ENCODE measurements at places on chromosomes 7 and 10.

DNA sequence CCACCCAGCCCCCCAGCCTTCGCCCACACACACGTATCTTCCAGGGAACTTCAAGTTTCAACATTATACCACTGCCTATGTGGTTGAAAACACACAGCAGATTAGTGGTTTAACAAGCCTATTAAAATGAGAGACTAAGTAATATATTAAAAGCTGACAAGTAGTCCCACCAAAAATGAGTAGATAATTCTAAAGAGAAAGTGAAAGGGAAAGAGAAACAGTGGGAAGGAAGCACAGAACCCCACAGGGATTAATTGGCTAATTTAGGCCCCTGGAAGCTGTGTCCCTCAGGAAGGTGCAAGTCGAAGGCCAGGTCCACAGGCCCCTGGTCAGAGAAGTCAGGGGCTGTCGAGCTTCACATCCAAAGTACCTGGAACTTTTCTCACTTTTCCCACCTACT is 210.5 kb upstream of the YAE1 start:
- DNase-seq, result no peak

GRCh38 chr7:80488406-80488805 is 23.5 kb downstream of the GNAT3 start:
- no peak for DNase-seq

DNA sequence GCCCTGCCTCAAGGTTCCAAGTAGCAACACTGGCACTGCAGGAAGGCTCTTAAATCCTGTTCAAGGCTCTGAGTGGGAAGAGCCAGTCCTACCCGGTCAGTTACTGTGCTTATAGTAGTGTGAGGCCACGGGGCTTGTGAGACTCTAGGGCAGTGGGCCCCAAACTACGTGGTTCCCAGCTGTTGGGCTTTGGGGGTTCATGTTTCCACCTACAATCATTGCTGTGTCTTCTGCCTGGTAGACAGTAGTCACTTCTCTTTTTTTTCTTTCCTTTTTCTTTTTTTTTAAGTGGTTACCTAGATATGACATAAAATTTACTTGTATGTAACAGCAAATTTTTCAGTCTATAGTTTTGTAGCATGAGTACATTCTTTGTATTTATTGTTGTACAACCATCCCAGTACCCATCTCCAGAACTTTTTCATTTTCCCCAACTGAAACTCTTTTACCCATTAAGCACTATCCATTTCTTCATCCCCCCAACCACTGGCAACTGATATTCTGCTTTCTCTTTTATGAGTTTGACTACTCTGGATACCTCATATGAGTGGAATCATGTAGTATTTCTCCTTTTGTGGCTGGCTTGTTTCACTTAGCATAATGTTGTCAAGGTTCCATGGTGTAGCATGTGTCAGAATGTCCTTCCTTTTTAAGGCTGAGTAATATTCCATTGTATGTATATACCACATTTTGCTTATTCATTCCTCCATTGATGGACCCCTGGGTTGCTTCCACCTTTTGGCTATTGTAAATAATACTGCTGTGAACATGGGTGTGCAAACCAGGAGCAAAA is 7.7 kb downstream of the UBTD1 start:
- DNase-seq, result no peak

- no peak for DNase-seq
These were observed 69.9 kb upstream of the FGL2 start for GRCh38 chr7:77269360-77270093.

DNA sequence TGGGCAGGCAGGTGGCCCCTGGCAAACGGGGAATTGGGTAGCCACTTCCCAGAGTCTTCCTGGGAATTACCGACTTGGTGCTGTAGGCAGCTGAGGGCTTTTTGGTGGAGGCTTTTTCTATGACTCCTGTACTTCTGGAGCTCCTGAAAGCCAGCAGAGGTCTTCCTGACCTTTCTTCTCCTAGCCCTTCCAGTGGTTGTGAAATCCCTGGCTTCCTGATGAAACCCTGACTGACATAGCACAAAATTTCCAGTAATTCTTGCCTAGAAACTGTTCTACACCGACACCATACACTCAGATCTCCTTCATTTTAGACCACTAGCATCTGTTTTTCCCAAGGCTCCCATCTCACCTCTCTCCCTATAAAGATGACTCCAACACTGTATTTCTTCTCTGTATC is 120.2 kb downstream of the STRA8 start:
- DNase-seq, result no peak

- no peak for DNase-seq
These were observed 60.4 kb downstream of the FOXI2 start for GRCh38 chr10:127797339-127797738.

DNA sequence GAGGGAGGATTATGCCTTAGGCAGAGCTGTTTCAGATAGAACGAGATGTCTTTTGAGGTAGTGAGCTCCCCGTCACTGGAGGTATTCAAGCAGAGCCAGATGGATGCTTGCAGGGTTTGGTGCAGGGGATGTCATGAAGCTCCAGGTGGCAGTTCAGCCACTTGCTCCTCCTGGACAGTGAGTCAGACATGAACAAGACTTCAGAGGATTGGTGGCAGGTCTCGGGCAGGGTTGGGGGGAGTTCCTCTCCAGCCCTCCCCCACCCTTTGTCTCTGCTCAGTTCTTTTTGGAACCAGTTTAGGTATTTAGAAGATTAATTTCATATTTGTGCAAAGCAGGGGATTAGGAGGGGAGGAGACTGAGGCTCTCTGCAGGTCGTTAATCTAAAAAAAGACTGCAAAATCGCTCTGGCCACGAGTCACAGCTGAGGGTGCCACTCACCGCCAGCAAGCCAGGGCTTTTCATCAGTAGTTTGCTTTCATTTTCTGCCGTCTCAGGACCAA is 21.5 kb upstream of the MYL10 start:
- no peak for DNase-seq

DNA sequence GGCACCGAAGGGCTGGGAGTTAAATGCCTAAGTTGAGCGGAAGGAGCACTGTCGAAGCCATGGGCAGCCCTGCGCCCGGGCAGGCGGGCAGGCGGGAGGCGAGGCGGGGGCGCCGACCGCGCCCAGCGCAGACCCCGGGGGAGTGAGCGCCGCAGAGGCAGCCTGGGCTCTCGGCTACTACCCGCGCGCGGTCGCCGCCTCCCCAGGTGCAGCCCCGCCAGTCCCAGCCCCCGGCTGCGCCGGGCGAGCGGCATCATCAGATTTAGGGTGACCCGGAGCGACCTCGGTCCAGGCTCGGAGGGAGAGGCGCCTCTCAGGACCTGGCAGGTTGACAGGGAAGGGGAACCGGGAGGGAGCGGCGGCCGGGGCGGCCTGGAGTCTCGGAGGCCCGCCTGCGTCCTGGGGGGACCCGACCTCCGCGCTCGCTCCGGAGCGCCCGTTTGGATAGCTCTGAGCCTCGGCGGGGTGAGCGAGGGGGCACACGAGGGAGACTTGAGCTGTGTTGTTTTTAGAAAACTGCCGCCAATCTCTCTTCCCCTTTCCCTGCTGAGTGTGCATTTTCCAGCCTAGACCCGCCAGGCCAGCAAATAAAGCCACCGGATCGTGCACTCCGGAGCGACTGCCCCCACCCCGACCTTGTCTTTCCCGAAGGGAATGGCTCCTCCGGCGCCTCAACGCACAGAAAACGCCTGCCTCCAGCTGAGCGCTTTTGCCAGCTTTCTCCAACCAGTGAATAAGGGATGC is 2.3 kb upstream of the NRP1 start:
- DNase-seq, result no peak

GRCh38 chr10:9510626-9511025 is 1456.1 kb downstream of the GATA3 start:
- no peak for DNase-seq

DNA sequence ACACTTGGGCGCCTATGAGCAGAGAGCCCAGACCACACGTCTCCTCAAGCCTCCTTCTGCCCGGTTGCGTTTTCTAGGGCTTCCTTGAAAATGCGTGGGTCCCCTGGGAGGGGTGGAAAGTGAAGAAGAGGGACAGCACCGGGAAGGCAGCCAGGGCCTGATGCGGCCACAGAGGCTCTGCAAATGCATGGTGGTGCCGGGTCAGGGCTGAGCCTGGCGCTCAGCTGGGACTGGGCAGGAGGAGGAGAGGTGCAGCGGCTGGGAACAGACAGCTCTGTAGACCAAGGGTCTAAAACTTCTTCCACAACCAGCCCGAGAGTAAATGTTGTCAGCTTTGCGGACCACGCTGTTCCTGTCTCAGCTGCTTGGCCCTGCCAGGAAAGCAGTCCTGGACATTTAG is 1.6 kb downstream of the DPYSL4 start:
- no peak for DNase-seq

DNA sequence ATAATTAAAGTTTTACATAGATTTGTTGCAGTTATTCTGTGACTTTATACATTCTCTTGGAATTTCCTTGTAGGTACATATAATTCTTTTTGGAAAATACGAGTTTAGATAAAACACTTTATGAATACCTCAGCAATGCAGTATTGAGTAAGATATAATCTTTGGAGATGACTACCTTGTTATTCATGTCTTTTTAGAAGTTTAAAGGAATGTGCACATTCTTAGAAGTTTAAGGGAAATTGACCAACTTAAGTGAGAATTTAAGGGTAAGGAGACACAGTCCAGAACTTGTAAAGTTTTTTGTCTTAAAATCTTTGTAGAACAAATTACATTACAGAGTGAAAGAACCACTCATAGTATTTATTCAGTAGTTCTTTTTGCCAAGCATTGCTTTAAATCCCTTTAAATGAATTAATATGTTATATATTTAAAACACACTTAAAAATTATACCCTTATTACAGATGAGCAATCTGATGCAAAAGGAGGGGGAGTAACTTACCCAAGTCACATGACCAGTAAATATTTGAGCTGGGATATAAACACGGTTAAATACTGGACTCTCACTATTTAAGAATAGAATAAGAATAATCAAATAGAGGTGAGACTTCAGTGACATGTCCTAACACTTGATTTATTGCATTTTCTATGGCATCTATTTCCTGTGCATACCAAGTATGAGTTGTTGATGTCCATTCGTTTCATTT is 139.5 kb upstream of the FERD3L start:
- no peak for DNase-seq

GRCh38 chr7:91892099-91892705 is 11.7 kb upstream of the MTERF1 start:
- DNase-seq, result no peak

DNA sequence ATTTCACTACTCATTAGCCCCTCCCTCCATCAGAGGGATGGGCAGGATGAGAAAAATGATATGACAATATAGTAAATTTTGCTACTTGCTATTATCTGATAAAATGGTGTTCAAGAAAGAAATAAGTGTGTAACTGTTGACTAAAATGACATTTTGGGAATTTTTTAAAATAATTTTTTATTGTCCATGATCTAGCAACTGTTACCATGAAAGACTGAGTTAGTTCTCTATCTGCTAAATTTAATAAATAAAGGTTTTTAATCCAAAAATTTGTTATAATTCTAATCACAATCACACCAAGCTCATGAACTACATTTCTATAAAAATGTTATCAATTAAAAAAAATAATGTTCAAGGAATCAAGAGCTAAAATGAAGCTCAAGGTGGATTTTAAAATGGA is 28.7 kb upstream of the EPC1 start:
- no peak for DNase-seq

DNA sequence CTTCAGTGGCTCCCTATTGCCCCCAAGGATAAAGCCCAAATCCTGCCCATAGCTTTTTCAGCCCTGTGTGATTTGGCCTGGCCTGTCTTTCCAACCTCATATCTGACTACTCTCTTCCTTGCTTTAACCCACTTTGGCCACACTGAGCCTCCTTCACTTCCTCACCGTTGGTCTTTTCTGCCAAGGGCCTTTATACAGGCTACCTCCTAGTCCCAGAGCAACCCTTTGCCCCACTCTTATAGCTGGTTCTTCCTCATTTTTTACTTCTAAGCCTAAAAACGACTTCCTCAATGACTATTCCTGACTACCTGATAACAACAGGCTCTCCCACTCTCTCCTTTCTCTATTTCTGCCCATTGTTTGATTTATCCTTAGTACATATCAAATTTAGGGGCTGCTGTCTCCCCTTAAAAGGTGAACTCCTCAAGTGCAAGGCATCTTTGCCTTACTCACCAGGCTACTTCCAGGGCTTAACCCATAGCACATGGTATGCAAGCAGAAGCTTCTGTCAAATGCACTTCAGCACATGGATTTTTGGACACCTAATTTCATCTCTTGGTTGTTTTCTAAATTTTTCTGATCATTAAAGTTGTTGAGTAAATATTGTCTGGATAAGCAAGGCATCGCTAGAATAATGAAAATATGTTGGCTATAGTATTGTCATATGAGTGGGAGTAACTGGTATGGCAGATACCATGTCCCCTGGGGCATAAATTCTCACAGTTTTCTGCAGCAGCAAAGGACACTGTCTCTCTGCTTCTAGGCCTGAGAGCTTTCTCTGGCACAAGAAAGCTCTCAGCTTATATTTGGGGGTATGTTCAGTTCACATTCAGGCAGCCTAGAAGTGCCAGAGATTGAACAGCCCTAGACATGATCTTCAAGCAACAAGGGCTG is 201.5 kb upstream of the GPR26 start:
- no peak for DNase-seq
